ENCODE measurements at places on chromosomes 12 and 14.
A peak's percentile ranks its signal among the peaks of the same experiment; 100 is the strongest.

DNA sequence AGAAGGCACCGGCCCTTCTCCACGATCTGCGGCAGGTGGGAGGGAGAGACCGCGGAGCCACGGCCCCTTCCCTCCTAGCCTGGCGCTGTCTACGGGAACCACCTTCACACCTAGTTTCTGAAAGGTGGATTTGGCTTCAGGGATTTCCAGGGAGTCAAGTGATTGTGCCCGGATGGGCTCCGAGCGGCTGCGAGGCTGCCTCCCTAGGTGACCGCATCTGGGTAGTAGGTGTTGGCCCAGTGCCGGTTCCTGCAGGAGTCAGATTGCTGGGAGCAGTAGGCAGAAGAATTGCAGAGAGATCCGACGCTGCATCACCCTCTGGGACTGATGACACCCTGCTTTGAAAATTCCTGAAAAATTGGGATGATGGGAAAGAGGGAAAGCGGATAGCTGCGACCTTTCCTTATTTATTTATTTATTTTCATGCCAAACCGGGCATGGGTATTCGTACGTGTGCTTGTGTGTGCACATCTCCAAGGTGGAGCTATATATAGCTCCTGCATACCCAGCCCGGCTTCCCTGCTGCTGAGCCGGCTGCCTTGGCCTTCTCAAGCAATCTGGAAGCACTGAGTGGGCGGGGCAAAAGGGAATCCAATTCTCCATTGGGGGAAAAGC is 1.1 kb downstream of the CNTN1 start:
- peak; percentile 81 for DNase-seq

- DNase-seq = peak; percentile 59
Observed at GRCh38 chr12:24960222-24960855, 11.4 kb upstream of the BCAT1 start.

DNA sequence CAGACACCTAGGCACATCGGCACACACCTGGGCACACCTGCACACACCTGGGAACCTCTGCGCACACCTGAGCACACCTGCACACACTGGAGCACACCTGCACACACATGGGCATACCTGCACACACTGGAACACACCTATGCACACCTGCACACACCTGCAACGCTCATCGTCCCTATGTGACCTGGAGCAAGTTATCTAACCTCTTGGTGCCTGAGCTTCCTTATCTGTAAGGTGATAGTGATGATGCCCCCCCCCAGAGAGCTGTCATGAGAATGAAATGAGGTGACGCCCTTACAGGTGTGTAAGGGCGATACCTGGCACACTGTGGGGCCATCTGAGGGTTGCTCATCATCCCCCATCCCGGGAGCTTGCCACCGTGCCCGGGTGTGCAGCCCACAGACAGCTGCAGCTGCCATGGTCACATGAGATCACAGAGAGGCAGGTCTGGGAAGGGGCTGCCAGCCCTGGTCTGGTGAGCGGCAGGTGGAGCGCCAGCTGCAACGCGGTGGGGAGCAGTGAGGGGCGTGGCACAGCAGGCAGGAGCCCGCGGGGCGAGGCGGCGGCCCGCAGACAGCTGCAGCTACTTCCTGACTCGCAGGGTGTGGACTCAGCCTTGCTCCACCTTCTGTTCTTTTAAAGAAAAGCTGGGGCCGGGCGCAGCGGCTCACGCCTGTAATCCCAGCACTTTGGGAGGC is 59.9 kb upstream of the FBRSL1 start:
- peak; percentile 96 for DNase-seq

- DNase-seq = no peak
Observed at GRCh38 chr12:96398424-96399119, 1.7 kb downstream of the CDK17 start.

- no peak for DNase-seq
Observed at GRCh38 chr12:80161612-80162011, 62.3 kb downstream of the OTOGL start.

DNA sequence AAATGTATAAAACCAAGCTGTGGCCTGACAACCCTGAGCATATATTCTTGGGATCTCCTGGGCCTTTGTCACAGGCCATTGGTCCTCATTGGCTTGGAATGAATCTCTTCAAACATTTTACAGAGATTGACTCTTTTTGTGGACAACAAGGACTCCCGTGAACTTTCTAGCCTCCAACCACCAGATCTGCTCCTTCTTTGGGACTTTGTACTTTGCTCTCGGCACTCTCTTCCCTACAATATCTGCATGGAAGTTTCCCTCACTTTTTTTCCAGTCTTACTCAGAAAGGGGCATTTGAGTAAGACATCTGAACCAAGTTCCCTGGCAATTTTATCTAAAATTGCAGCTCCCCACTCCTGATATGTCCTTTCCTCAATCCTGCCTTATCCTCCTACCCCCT is 158.8 kb downstream of the PHLDA1 start:
- no peak for DNase-seq

DNA sequence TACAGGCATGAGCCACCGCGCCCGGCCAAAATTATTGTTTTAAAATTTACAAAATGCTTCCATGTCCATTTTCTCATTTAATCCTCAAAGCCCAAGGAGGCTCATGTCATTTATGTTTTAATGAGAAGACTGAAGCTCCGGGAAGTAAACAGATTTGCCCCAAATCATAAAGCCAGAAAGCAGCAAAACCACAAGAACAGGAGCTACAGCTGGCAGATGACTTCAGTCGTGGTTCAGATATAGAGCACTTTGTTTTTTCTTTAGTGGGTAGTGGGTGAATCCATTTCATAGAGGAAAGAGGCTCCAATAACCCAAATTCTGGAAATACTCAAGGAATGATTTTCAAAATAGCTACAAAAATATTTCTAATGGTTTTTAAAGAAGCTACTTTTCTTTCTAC is 45.4 kb upstream of the VPS33A start:
- no peak for DNase-seq

DNA sequence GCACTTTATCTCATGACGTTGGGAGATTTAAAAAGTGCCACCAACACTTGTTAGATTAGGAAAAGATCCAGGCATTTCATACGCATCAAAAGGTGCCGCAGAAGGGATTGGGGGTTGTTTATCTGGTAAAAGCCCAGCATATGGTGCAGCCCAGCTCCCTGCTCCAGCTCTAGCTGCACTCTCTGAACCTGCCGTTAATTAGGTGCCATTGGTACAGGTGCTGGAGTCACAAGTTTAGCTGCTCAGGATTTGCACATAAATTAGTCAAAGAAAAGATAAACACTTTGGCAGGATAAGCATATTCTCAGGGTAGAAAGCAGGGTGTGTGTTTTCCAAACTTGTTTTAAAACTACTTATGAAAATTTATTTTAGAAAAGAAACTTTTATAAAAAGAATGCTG is 932.6 kb upstream of the TMEM132C start:
- no peak for DNase-seq

DNA sequence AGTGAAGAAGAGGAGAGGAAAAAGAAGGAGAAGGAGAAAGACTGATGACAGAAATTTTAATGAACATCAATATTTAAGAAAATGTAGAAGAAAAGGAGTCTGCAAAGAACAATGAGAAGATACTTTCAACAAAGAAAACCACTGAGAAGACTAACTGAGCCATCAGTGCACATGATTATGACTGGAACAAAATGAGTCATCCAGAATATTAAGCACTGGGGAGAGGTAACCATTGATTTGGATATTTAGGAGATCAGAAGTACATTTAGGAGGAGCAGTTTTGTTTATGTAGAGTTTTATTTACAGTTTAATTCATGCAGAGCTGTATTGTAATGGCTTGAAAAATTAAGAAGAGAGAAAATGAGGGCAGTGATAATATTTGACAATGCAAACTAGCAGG is 159.1 kb downstream of the C12orf50 start:
- DNase-seq = no peak

- no peak for DNase-seq
Observed at GRCh38 chr14:50677527-50678063, 9.5 kb upstream of the SAV1 start.

DNA sequence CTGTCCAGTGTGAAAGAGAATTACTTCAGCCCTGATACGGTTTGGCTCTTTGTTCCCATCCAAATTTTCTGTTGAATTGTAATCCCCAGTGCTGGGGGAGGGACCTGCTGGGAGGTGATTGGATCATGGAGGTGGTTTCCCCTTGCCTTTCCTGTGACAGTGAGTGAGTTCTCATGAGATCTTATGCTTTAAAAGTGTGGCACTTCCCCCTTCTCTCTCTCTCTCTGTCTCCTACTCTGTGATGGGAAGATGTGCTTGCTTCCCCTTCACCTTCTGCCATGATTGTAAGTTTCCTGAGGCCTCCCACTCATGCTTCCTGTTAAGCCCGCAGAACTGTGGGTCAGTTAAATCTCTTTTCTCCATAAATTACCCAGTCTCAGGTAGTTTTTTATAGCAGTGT is 5.5 kb upstream of the SLC15A5 start:
- no peak for DNase-seq

GRCh38 chr12:33926095-33926494 is 96.2 kb upstream of the ALG10 start:
- DNase-seq = no peak

GRCh38 chr12:1619587-1619986 is 9.4 kb upstream of the WNT5B start:
- DNase-seq = no peak
